ENCODE measurements at places on chromosomes 16 and 17. TPM values are rescaled to one million over a fixed set of nuclear protein-coding genes. Genes with fewer than 3 reads are reported as not detected.

The HOXB6 gene
- total RNA-seq = not detected

DNA sequence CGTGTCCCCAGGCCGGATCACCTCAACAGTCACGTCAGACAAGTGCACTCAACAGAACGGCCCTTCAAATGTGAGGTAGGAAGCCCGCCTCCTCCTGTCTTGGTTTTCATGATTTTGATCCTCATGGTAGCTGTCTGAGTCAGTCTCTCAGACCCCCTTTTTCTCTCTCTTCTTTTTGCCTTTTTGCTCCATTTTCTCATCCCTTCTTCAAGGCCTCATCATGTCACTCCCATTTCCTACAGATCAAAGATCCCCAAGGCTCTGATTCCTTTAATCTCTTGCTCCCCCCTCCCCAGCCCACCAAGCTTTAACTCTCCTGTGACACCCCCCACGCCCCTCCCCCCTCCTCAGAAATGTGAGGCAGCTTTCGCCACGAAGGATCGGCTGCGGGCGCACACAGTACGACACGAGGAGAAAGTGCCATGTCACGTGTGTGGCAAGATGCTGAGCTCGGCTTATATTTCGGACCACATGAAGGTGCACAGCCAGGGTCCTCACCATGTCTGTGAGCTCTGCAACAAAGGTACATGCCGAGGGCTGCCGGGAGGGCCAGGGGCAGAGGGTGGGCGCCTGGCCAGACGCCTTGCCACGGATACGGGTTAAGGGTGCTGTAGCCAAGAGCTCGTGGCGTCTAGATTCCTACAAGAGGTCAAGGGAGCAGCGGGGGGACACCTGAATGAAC is 2.0 kb downstream of the MAZ start:
- peak overlapping the region; percentile 89 for H3K27ac ChIP-seq
- peak overlapping the region; percentile 32 for H3K4me3 ChIP-seq
- H3K27me3 ChIP-seq = no peaks in the 10 kb centered on the region
- no peak for DNase-seq
- peaks cover 63% of the 10 kb centered on the region for H3K4me1 ChIP-seq

DNA sequence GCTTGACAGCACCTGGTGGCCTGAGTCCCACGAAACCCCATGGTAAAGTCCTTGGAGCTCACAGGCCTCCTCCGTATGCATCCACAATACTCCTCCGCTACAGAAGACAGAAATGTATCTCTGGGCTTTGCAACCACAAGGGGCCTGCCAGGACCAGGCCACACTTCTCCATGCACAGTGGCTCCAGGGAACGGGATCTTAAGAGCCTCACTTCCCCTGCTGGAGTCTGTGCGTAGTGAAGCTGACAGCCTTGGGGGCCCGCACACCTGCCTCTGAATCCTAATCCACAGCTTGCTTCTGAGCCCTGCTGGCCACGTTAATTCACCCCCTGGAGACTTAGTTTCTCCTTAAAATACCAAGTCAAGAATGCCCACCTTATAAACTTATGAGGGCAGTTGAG is 125.7 kb downstream of the COPRS start:
- H3K27ac ChIP-seq = no peak overlapping the region
- no peaks in the 10 kb centered on the region for H3K4me1 ChIP-seq
- DNase-seq = no peak
- no peak overlapping the region for H3K4me3 ChIP-seq

- peaks cover 8% of the 10 kb centered on the region for H3K36me3 ChIP-seq
- no peak overlapping the region for H3K27ac ChIP-seq
- DNase-seq = peak; percentile 59
- no peak overlapping the region for H3K4me3 ChIP-seq
Measured at GRCh38 chr16:30112197-30113030, 923 bp downstream of the GDPD3 start.

The CCL14 gene
- total RNA-seq = not detected

DNA sequence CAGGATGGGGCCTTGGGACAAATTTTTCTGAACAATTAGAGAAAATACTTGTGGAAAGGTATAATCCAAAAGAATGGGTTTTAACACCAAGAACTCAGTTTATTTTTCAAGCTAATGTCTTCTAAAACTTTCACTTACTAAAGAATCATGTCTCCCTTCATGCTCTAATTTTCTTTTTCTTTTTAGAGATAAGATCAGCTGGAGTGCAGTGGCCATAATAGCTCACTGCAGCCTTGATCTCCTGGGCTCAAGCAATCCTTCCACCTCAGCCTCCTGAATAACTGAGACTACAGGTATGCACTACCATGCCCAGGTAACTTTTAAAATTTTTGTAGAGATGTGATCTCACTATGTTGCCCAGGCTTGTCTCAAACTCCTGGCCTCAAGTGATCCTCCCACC is 5.5 kb downstream of the OR4D1 start:
- DNase-seq = no peak
- H3K27me3 ChIP-seq = peaks cover 29% of the 10 kb centered on the region
- peaks cover 17% of the 10 kb centered on the region for H3K4me1 ChIP-seq
- H3K36me3 ChIP-seq = no peaks in the 10 kb centered on the region

The KRT16 gene
- total RNA-seq = not detected

DNA sequence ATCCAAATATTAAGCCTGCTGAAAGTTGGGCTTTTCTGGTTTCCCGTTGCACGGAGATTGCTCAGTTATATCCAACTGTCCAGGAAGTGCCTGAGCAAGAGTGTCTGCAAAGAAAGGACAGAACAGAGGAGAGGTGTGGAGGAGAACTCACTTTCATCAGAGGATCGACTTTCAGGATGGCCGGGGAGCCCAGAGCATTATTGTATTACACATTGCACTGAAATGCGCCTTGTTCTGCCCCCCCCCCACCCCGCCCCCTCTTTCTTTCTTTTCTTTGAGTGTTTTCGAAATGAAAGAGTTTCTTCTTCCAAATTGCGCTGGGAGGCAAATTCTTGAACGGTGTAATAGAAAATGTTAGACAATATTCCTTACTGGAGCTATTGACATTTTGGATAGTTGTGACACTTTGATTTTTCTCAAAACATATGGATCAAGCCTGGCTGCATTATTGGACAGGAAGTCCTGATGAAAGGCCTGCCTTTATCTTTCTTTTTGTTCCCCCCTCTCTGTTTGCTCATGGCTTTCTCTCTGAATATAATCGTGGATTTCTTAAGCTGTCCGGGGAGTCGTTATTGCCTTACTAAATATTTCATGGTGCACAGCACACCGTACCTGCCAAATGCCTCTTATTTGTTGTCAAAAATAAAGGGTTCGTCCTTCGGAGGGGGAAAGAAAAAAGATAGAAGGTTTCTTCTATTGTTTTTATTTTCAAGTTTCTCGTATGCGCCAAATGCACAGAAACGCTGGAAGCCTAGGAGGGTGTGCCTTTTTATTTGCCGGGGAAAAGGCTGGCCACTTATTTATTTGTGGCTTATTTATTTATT is 110.8 kb downstream of the IRX3 start:
- no peak for DNase-seq
- no peaks in the 10 kb centered on the region for H3K36me3 ChIP-seq
- H3K27ac ChIP-seq = no peak overlapping the region
- peaks cover 8% of the 10 kb centered on the region for H3K27me3 ChIP-seq

GRCh38 chr16:58102665-58103392 is 26.4 kb downstream of the CFAP20 start:
- H3K4me3 ChIP-seq = no peak overlapping the region
- no peak for DNase-seq
- no peaks in the 10 kb centered on the region for H3K27me3 ChIP-seq
- no peaks in the 10 kb centered on the region for H3K4me1 ChIP-seq

The NPW gene
- total RNA-seq = 0.70 TPM

DNA sequence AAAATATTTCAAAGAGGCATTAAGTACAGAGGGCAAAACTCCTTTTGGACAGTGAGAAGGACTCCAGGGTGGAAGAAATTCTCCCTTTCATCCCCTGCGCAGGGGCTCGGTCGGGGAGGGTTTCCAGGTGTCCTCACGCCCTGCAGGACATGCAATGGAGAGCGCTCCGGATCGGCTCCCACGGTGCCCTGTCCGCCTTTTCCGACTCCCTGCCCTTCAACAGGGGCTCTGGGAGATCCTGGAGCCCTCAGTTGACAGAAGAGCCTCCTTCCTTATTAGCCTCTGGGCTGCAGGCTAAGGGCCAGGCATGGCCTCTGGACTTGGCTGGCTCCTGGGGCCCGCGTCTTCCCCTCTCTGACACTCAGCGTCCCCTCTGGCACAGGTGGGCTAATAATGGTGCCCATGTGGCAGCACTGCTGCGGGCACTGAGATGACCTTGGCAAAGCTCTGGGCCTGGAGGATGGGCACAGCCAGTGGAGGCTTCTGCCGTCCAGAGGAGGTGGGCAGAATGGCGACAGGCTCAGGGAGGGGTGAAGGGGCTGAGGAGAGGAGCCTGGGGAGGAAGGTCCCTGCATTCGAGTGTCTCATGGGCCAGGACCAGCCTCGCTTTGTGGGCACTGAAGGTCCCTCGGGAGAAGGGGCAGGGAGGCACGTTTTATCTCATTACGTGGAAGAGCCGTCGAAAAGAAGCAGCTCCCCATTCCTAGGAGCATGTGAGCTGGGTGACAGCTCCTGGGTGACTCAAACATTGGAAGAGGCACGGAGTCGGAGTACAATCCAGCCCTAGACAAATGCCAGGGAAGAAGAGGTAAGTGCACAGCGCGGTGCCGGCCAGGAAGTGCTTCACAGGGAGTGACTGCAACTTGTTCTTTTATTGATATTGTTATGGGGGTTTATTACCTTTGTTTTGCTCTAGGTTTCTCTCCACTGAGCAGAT is 161.7 kb downstream of the IRF8 start:
- no peaks in the 10 kb centered on the region for H3K36me3 ChIP-seq
- no peak overlapping the region for H3K4me3 ChIP-seq
- DNase-seq = no peak
- H3K4me1 ChIP-seq = no peaks in the 10 kb centered on the region

The RGS11 gene
- total RNA-seq = not detected

- no peak overlapping the region for H3K27ac ChIP-seq
- no peaks in the 10 kb centered on the region for H3K27me3 ChIP-seq
- H3K4me3 ChIP-seq = no peak overlapping the region
- peaks cover 1% of the 10 kb centered on the region for H3K36me3 ChIP-seq
- DNase-seq = no peak
Measured at GRCh38 chr16:85641776-85642176, 28.7 kb downstream of the GSE1 start.

The KIFC3 gene
- total RNA-seq = 0.67 TPM

GRCh38 chr17:80847496-80848230 is 144.0 kb upstream of the CHMP6 start:
- peaks cover 38% of the 10 kb centered on the region for H3K4me1 ChIP-seq
- H3K4me3 ChIP-seq = no peak overlapping the region
- H3K36me3 ChIP-seq = peaks cover 13% of the 10 kb centered on the region
- H3K27ac ChIP-seq = no peak overlapping the region
- H3K27me3 ChIP-seq = no peaks in the 10 kb centered on the region

DNA sequence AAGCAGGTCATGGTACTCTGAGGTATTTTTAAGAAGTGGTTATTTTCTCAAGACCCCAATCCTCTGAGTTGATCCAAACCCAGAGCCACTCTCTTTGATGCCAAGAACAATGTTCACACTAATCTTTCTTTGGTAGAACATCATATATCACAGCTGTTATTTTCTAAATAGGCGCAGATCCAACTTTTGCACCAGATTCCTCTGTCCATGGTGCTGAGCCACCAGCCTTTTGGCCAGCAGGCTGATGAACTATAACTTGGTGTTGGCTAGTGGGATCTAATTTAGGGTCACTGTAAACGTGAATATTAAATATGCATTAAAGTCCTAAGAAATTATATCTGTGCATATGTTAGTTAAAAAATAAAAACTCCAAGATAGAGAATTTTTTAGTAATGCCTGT is 7.0 kb upstream of the ZKSCAN2 start:
- H3K4me3 ChIP-seq = no peak overlapping the region
- no peaks in the 10 kb centered on the region for H3K4me1 ChIP-seq
- H3K27ac ChIP-seq = no peak overlapping the region
- DNase-seq = no peak
- H3K27me3 ChIP-seq = no peaks in the 10 kb centered on the region

DNA sequence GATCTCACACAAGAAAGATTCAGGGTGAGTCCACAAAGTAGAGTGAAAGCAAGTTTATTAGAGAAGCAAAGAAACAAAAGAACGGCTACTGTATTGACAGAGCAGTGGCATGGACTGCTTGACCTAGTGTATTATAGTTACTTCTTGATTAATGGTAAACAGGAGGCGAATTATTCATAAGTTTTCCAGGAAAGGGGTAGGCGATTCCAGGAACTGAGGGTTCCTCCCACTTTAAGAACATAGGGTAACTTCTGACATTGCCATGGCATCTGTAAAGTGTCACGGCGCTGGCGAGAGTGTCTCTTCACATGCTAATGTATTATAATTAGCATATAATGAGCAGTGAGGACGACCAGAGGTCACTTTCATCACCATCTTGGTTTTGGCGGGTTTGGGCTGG is 93.2 kb downstream of the CACNG3 start:
- H3K4me1 ChIP-seq = no peaks in the 10 kb centered on the region
- no peak overlapping the region for H3K27ac ChIP-seq
- no peak overlapping the region for H3K4me3 ChIP-seq
- no peaks in the 10 kb centered on the region for H3K36me3 ChIP-seq
- H3K27me3 ChIP-seq = no peaks in the 10 kb centered on the region

GRCh38 chr17:62950067-62950466 is 16.0 kb upstream of the TANC2 start:
- no peaks in the 10 kb centered on the region for H3K36me3 ChIP-seq
- no peak overlapping the region for H3K4me3 ChIP-seq
- H3K27ac ChIP-seq = no peak overlapping the region
